ENCODE measurements at places on chromosomes 7 and 10.

DNA sequence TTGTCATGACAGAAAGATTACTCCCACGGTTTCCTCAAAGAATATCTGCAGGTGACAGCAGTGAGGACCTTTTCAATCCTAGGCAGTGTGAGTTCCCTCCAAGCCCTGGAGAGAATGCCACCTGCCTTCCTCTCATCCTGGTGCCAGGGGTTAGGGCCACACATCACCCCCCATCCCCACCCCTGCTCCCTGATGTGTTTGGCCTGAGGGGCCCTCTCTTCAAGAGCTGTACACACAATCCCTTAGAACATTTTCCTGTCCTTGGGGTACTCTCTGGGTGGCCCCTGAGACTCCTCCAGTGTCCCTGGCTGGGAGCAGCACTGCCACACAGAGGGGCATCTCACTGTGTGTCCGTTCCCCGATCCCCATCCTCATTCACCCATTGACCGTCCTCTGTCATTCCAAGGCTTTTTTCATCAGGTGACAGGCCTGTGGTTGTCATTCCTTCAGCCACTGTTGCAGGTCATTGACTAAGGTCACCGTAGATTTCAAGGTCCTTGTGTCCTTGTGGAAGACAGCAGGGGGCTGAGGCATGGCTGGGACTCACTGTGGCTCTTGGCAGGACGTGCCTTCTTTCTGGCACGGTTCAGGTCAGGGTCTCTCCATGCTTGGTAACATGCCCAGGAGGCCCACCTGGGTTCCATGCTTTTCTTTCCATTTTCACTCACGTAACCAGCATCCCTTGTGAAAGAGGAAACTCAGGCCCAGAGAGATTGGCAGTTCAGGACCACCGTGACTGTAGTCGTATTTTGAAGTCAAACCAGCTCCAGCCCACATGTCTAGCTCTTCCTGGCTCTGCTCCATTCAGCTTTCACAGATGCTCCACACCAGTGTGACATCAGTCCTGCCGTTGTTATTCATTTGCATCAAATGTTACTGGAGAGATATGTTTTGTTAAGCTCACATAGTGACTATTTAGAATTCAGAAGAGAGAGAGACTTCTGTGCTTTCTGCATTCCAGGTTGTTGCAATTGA is 26.8 kb upstream of the BTBD16 start:
- DNase-seq = no peak

GRCh38 chr10:5540080-5540479 is 15.3 kb downstream of the CALML3 start:
- DNase-seq = no peak

GRCh38 chr7:157139111-157139809 is 534 bp downstream of the UBE3C start:
- peak; percentile 29 for DNase-seq

DNA sequence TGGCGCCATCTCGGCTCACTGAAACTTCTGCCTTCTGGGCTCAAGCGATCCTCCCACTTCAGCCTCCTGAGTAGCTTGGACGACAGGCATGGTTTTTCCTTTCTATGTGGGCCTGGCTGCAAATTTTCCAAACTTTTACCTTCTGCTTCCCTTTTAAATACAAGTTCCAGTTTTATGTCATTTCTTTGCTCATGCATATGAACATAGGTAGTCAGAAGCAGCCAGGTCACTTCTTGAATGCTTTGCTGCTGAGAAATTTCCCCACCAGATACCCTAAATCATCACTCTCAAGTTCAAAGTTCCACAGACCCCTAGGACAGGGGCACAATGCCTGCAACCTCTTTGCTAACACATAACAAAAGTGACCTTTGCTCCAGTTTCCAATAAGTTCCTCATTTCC is 21.6 kb upstream of the RPEL1 start:
- DNase-seq = no peak

DNA sequence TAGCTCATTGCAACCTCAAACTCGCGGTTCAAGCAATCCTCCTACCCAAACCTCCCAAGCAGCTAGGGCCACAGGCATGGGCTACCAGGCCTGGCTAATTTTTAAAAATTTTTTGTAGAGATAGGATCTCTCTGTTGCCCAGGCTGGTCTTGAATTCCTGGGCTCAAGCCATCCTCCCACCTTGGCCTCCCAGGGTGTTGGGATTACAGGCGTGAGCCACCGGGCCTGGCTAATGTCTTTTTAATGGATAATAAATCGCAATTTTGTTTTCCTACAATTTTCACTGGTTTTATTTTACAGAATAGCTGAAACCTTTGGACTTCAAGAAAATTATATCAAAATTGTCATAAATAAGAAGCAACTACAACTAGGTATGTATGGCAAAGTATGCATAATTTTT is 10.9 kb downstream of the NUB1 start:
- no peak for DNase-seq

DNA sequence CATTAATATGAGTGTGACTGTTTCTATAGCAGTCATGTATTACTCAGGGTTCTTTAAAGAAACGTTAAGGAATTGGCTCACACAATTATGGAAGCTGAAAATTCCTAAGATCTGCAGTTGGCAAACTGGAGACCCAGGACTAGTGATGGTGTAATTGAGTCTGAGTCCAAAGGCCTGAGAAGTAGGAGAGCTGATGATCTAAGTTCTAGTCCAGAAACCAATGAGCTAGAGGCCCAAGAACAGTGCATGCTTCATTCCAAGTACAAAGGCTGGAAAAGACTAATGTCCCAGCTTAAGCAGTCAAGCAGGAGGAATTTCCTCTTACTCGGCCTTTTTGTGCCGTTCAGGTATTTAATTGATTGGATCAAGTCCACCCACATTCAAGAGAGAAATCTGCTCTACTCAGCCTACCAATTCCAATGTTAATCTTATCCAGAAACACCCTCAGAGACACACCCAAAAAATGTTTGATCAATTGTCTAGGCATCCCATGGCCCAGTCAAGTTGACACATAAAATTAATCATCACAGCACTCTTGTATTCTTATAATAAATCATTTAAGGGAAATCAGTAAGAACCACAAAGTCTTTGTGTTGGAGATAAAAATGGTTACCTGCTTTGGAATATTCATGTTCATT is 312.1 kb downstream of the PRKG1 start:
- DNase-seq = no peak

GRCh38 chr7:133629701-133630100 is 376.8 kb downstream of the EXOC4 start:
- DNase-seq = no peak
